Inflammatory macrophage (primary cell): ENCODE measurements at places on chromosomes 2 and 18.

- no peak for DNase-seq
Observed at GRCh38 chr2:76938153-76938552, 584.0 kb downstream of the LRRTM4 start.

DNA sequence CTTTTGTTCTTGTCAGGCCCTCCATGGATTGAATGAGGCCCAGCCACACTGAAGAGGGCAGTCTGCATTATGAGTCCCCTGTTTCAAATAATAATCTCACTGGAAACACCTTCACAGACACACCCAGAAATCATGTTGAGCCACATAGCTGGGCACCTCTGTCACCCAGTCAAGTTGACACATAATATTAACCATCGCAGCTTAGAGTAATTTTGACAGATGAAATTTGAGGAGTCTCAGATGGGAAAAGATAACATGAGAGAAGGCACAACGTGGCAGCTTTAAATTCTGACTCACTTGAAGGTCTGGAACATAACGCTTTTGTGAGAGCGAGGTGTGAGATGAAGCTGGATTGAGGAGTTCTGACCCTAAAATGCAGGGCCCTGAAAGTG lies 70.9 kb upstream of the TMEM87B start:
- no peak for DNase-seq

GRCh38 chr2:39660612-39661236 lies 5.0 kb upstream of the TMEM178A start:
- DNase-seq: no peak

DNA sequence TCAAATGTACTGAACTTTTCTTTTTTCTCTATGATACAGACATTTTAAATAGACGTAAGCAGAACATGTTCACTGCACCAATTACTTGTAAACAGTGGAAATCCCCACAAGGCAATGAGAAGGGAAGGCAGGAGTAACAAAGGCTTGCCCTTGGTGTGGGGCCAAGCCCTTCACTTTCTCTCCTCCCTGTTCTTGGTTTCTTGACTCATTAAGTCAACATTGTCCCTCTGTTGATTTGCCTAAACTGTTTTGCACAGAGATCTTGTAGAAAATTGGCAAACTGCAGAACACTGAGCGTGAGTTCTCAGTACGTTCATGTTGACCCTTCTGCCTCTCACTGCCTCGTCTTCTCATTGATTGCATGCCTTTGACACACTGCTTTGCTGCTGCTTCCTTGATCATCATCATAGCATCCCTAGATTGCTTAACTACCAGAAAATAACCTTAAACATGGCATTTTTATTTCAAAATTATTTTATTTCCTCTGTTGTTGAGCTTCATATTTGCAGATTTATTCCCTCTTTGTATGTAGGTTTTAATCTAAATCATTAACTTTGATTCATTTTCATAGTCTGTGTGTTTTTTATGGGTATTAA lies 257.7 kb downstream of the PTGR3 start:
- DNase-seq: no peak

DNA sequence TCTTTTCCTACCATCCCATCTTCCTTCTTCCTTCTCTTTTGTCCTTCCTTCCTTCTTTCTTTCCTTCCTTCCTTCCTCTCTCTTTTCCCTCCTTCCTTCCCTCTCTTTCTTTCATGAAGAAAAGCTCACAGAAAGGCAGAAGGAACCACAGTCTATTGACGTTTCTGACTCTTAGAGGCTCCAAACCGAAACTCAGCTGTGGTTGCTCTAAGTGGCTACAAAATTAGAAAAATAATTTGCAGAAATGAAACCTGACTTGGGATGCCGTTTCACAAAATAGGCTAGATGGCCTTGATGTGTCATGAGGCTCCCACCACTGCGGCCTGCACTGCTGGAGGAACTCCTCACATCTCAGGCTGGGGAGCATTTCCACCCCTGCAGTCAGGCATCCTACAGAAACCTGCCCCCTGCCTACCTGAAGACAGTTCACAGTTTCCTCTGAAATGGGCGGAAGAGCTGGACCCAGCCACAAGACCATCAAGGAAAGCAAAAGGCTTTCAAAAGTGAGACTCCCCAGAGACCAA lies 165.6 kb downstream of the SMAD7 start:
- DNase-seq: peak; percentile 92

DNA sequence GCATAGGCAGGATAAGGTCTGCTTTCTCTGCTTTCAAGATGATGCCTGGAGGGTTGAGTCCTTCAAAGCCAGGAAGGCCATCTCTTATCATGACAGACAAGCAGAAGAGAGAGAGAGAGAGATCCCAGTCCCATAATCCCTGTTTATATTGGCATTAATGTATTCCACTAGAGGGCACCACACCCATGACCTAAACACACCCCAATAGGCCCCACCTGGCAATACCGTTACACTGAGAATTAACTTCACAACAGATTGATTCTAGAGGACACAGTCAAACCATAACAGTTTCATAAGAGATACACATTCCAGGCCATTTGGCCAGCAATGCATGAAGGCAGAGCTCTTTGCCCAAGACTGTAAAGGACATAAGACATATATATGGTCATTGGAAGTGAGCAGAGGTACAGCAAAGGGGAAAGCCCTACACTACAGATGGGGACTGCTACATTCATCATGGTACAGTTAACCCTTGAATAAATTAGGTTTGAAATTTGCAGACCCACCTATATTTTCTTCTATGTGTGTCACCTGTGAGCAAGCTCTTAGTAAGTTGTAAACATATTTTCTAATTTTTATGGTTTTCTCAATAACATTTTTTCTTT lies 1516.1 kb downstream of the RPIA start:
- peak; percentile 9 for DNase-seq

DNA sequence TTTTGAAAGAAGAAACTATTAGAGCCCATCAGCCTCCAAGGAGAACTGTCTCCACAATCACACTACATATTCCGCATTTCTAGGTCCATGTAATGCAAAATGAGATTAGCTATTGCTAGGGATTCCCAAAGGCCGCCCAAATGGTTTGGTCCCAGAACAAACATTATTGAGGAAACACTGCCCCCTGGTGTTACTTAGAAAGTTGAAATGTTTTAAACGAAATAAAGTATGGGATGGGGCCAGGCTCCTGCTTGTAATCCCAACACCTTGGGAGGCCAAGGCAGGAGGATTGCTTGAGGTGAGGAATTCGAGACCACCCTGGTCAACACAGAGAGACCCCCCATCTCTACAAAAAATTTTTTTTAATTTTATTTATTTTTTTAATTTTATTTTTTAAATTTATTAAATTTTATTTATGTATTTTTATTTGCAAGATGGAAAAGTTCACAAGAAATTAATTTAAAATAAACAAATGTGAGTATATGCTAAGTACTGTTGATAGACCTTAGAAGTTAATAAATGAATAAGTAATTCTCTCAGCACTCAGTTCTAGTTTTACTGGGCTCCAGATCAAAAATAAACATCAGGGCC lies 5.5 kb downstream of the NHEJ1 start:
- peak; percentile 66 for DNase-seq

- DNase-seq: no peak
Observed at GRCh38 chr18:79534356-79534755, 138.6 kb downstream of the NFATC1 start.

- no peak for DNase-seq
Observed at GRCh38 chr2:100640431-100641124, 77.8 kb downstream of the PDCL3 start.

DNA sequence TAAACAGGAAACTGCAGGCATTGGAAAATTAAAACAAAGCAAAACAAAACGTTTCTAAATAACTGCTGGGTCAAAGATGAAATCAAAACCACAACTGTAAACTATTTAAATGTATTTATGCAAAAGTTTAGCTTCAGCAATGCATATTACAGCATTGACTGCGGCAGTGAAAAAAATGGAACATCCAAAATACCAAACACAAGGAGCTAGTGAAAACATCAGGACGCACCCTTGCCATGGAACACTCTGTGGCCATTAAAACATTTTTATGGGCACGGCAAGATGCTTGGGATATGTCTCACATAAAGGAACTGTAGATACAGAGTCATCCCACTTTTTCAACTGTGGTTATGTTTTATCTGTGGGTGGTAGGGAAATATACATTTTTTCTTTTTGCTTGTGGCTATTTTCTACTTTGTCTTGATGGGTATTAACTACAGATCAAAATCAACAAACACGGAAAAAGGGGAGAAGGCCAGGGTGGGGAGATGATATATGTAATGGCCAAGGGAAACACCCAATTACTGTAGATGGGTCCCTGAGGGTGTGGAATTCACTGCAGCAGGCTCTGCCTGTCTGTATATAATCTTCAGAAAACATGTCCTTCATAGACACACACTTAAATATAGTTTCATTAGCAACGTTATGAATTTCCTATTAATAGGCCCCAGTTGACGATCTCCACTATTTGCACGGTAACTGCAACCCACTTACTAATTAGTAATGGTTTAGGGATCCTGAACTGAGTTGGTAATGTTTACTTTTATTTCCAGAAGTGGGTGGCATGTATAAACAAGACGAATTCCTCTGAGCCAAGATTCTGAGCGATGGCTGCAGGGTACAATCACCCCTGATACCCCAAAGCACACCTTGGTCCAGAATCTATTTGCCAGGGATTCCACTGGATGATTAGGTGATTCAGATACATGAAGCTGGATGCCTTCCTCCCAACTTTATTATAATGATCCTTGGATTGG lies 110.5 kb downstream of the ACKR3 start:
- no peak for DNase-seq

GRCh38 chr2:158786897-158787296 lies 8.2 kb upstream of the DAPL1 start:
- DNase-seq: no peak

DNA sequence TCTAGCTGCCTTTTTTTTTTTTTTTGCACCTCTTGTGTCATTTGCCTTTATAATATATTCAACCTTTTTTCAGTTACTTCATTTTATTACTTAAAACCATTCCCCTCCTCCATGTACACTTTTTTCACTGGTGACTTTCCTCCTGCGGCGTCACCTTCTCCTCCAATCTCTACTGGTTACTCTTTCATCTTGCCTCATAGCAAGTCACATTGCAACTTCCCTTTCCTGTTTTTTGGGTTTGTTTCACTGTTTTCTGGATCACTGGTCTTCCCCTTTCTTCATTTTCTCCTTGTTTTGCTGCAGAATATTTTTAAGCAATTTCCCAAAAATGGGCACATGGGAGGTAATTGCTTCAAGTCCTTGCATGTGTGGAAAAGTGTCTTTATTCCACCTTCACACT lies 37.7 kb upstream of the GPR155 start:
- peak; percentile 95 for DNase-seq
